Right cardiac atrium (tissue), 5 donors: ENCODE measurements at places on chromosomes 13 and 19. TPM values are rescaled to one million over a fixed set of nuclear protein-coding genes. Genes with fewer than 3 reads are reported as not detected.

Gene TMIGD2
- not detected for total RNA-seq

Gene ZNF506
- total RNA-seq, result 13.6 TPM

Gene CFAP97D2
- not detected for total RNA-seq

Gene DCT
- total RNA-seq, result 0.24 TPM

Gene SLAIN1
- 16.2 TPM for total RNA-seq

Gene MYO1F
- total RNA-seq, result 11.3 TPM

Gene SPRY2
- 35.2 TPM for total RNA-seq

Gene CRTC1
- total RNA-seq, result 14.3 TPM

Gene ANKLE1
- 0.20 TPM for total RNA-seq

Gene MIR17HG
- total RNA-seq, result 1.9 TPM

Gene PPM1N
- not detected for total RNA-seq

Gene OVOL3
- total RNA-seq, result not detected

Gene PSG2
- not detected for total RNA-seq

Gene MAB21L1
- 0.57 TPM for total RNA-seq

Gene EFNB2
- 9.6 TPM for total RNA-seq

Gene TTYH1
- total RNA-seq, result 2.4 TPM
